ENCODE measurements at places on chromosomes 13 and 19.

- DNase-seq = no peak
These were observed 7.4 kb downstream of the SYT3 start for GRCh38 chr19:50632151-50632835.

DNA sequence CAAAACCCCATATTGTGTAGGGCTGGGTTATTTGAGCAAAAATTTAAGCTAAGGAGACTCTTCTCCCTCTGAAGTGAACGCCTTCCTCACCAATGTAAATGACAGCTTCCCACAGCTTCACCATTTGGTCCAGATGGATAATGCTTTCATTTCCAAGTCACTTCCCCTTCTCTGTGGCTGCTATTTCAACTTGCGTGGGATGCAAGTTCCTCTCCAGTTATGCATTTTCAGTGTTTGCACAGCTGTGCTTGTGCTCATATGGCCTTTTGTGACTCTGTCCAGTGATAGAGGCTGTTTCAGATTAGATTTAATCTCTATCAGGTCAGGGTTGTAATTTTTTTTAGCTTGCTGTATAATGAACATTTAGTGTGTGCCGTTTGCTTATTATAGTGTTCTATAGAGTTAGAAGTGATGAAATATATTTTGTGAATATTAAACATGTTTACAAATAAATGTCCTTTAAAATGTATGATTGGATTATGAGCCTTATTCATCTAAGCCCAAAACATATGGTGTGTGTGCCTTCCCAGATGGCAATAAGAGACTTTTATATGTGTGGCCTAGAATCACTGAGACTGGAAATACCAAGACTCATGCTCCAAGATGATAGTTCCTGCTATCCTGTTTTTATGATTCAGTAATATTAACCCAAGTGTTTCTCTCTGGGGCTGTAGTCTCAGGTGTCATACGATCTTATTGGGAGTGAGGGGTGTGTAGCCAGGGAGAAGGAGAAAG lies 86.6 kb downstream of the TNFRSF19 start:
- DNase-seq = no peak

GRCh38 chr19:32631381-32631780 lies 43.6 kb downstream of the ANKRD27 start:
- no peak for DNase-seq

GRCh38 chr13:25943658-25944057 lies 108.2 kb downstream of the SHISA2 start:
- no peak for DNase-seq

GRCh38 chr13:32025730-32026129 lies 5.8 kb upstream of the FRY start:
- no peak for DNase-seq

DNA sequence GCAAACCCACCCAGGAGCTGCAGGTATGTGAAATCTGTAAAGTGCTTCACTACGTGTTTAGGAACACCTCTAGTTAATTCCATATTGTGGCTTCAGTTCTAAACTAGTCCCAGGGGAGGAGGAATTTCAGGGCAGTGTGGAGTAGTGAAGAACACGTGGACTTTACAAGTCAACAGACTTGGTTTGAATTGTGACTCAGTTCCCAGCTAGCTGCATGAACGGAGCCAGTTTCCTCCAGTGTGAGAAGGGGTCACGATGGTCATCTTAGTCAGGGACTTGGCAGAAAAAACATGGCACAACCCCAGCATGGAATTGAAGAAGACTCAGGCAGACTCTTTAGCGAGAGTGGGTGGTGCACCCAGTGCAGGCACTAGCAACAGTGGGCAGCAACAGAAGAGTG lies 175.7 kb upstream of the UBL3 start:
- no peak for DNase-seq

DNA sequence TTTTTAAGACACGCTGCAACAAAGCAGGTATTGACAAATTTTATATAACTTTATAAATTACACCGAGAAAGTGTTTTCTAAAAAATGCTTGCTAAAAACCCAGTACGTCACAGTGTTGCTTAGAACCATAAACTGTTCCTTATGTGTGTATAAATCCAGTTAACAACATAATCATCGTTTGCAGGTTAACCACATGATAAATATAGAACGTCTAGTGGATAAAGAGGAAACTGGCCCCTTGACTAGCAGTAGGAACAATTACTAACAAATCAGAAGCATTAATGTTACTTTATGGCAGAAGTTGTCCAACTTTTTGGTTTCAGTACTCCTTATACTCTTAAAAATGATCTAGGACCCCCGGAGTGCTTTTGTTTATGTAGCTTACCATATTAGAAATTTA lies 1.2 kb downstream of the BRCA2 start:
- no peak for DNase-seq

- no peak for DNase-seq
These were observed 106.8 kb downstream of the STOML3 start for GRCh38 chr13:38883783-38884182.

GRCh38 chr19:29992233-29992867 lies 50.3 kb downstream of the URI1 start:
- no peak for DNase-seq

DNA sequence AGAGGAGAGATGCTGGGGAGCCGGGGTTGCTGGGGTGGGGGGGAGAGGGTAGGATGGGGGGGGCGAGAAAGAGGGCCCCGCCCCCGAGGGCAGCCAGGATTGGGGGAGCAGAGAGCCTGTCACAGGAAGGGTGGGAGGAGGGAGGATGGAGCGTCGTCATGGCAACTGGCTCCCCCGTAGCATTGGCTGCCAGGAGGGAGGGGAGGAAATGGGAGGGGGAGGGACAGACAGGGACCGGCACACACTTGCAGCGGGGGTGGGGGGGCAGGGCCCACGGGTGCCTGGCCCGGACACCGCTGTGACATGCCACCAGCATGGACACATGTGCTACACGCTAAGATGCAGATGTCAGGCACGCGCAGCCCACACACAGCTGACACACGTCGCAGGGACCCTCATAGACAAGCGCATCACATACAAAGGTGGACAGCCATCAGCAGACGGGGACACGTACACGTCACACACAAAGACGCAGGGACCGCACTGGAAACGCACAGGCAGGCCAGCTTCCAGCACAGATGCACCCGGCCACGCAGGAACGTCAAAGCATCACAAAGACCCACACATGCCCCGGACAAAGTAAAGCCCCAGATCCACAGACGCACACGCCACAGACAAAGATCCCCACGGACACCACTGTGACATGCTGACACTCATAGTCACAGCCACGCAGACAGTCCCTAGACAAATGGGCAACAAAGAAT lies at the start of gene LMTK3:
Gene LMTK3, minus strand, starts transcription at position 36 of the 704 bp plus-strand sequence. CDS start 259 bp downstream, outside the sequence.
- DNase-seq = no peak

GRCh38 chr13:95480791-95481780 lies 71.4 kb upstream of the CLDN10 start:
- no peak for DNase-seq

GRCh38 chr13:75841905-75842304 lies 205.8 kb downstream of the LMO7 start:
- no peak for DNase-seq

DNA sequence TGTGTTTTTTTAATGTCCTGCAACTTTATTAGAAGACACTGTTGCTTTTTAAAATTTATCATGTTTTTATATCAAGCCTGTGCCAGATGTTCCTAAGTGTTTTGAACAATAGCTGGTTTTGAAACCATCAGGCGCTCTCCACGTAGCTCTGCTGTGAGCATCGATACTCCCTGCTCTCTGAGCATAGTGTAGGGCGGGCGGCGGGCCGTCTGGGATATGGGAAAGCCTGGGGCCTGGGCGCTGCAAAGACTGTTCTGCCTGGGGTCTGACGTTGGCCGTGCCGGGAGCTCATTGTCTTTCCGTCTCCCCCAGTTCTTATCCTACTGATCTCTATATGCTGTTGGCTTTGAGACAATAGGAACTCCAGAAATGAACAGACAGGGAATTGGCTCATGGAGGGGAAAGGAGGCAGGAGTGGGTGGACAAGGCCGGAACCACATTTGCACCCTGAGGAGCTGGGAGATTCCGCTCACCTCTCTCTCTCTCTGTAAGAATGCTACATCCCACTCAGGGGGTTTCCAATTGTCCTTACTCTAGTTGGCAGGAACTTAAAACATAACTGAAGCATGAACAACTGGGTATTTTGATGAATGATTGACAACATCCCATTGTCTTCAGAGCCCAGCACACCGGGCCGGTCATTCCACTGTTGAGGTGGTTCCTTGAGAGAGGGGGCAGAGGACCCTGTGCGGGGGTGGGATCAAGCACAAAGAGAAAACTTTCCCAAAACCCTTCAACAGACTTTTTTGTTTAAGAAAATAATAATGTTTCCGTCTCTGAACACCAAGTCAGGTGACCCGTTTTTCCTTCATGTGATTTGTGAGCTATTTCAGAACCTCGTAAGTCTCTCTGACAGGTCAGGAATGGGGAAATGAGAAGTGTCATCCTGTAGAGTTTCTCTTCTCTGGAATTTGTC lies 64.7 kb downstream of the COL4A2 start:
- DNase-seq = no peak

- no peak for DNase-seq
These were observed 5.0 kb downstream of the EBI3 start for GRCh38 chr19:4234142-4234861.

- DNase-seq = no peak
These were observed 14.3 kb upstream of the ZNF541 start for GRCh38 chr19:47587295-47587694.

DNA sequence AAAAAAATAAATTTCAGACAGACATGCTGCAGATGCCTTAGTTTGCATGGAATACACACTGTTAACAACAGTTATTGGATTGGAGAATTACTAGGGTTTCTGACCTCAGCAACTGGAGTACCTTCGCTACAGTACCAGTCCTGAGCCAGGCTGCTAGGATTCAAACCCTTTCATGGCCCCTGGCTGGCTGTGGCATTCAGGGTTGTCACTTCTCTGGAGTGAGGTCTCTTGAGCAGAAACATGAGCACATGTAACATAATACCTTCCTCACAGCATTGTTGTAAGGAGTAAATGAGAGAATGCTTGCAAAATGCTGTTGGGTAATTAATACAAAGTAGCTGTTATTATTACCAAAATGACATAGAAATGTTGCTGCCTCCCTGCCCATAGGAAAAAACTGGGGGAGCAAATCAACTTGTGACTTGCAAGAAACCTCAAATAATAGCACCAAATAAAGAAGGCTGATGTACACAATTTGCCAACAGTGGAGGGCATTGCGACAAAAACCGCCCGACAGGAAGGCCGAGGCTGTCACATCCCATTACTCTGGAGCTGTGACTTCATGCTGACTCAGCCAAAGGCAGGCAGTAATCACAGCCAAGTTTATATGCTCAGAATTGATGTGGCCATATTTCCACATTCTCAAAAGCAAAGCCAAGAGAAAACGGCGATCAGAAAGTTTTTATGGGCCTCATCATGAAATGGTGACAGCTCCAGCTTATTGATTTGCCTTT lies 100.4 kb downstream of the RFC3 start:
- DNase-seq = no peak

GRCh38 chr13:96052656-96053002 lies 572 bp downstream of the UGGT2 start:
- no peak for DNase-seq

DNA sequence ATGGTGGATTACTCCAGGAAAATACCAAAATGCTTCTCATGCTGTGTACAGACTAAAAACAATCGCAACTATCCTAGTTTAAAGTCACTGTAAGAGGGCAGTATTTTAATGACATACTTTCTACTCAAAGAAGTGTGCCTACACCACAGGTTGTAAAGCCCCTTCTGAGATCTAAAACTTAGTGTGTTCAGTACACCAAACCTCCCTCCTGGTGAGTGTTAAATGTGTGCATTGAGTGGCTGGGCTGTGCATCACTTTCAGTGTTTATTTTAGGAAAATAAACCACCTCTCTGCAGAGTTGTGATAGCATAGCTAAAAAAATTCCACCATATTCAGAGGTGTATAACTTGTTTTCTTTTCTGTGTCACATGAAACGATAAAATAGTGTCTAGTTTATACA lies 263.7 kb downstream of the DACH1 start:
- no peak for DNase-seq

GRCh38 chr19:38737921-38738737 lies 6.1 kb downstream of the CAPN12 start:
- no peak for DNase-seq

DNA sequence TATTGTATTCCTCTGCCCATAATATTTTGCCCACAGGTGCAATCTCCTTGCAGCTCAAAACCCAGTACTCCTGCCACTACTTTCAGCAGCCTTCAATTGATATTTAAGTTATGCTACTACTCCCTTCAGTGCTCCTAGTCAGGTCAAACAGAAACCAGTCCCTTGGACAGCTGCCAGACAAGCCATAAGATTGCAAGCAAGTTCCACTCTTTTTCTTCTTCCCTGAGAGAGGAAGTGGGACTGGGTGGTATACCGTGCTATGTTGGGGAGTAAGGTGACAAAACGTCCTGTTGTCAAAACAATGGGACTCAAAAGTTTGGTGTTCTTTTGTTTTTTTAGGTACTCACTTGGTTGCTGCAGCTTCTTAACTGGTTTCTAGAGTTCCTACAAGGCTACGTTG lies 63.1 kb upstream of the FRY start:
- no peak for DNase-seq

DNA sequence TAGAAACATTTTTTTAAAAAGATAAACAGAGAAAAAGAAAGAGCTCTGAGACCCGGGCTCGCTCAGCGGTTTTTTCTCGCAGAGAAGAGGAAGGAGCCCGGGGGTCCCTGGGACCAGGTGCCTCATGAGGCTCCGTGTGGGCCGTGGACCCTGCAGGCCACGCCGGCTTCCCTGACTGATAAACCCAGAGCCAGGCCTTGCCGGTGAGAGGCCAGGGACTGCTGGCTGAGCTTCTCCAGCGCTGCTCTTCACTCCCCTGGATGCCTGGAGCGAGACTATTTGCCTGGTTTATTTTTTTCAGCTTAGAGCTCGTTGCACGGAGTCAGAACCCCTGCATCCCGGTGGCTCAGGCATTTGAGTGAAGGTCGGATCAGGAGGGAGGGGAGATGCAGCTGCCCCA lies 53.4 kb upstream of the F7 start:
- DNase-seq = peak; percentile 20

GRCh38 chr19:4100647-4101495 lies 23.1 kb downstream of the MAP2K2 start:
- no peak for DNase-seq

DNA sequence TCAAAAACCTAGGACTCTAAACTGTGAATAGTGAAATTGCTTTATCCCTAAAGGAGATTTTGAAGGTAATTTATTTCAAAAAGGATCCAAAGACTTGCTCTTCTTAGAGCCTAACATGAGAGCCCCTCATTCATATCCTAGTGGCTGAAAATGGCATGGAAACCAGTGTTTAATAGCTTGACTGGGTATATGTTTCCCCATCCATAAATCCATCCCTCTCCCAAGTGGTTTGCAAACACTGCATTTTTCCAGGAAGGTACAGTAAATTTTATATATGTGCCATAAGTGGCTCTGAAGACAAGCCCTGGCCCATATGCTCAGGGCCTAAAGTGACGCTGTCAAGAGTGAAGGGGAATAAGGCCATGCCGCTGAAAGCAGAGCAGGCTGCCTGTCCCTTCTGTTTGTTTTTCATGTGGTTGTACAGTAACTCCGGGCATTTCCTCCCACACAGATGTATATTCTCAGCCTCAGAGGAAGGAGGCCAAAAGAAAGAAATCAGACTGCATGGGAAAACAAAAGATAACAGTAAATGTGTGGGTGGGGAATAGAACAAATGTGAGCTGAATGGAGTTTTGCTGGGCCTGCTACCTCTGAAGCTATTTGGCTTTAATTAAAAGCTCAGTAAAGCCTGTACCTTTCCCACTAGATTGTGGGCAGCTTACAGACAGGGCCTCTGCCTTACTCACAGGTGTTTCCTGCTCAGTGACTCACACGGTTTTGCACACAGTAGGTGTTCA lies 181.9 kb downstream of the PCDH9 start:
- DNase-seq = no peak
